ENCODE measurements at places on chromosomes 12 and 14.

DNA sequence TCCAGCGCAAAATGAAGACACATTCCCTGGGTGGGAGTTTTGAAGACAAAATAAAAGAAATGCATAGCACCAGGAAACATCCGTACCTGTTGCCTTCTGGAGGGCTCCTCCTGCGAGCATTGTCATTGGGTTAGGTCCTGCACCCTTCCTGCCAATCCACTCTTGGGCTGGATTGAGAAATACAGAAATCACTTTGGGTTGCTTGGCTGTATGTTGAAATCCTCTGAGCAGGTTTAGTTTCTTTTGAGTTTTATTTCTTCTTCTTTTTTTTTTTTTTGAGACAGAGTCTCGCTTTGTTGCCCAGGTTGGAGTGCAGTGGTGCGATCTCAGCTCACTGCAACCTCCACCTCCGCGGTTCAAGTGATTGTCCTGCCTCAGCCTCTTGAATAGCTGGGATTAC is 67.6 kb downstream of the ARF6 start:
- DNase-seq, result no peak

DNA sequence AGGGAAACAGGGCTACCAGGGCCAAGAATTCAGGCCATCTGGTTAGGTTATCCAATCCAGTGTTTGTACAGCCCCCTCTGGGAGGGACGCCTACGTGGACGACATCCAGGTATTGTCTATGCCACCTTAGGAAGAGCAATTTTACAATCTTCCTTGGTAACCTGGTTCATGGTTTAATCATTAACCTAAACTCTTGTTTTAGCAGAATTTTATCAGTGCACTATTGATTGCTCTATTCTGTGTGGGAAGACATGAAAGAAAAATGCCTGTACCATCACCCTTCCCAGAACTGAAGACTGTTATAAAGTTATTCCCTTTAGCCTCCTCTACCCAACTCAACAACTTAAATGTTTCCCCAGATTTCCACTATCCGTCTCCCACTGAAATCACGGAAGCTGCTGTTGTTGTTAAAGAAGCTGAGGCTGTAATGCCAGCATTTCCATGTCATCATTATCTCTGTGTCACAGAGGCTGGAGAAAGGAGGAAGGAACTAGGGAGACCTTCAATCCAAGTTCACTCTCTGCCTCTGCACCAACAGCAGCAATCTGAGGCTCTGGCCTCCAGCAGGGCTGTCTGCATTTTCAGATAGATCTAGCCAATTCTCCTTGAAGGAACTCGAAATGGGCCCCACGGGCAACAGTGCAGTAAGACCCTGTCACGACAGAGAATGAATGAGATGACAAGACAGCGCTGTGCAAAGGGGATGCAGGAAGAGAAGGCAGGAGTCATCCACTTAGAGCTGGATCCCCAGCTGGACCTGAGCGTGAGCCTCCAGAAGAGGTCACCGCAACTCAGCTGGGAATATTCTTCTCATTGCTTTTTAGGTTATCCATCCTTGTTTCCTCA is 183.4 kb upstream of the GZMB start:
- no peak for DNase-seq

DNA sequence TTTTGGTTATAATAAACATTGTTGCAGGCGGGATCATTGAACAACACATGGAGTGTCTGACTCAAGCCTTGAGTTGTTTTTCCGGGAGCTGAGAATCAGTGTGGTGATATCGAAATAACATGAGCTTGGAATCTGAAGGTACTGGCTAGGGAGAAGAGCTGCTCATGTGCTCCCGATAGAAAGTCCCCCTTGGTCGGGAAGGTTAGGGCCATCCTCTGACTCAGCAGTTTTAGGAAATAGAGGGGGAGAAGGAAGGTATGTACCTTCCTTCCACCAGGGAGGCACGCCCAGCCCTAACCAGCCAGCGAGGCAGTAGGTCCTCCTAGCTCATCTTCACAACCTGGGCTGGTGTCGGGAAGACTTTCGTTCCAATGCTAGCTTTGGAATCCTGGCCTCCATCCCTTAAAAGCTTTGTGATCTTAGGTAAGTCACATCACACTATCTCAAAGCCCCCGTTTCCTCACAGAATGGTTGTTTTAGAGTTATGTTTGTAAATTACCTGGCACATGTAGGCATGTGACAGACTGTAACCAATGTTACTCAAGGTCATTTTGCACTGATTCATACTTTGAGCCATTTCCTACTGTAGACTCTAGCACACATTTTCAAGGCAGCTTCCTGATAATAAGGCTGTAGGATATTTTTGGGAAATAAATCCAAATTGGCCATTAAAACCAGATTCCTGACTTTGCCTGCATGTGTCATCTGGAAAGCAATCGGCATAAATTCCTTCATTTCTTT is 1.9 kb upstream of the RAB35 start:
- DNase-seq, result no peak

- no peak for DNase-seq
Observed at GRCh38 chr12:65090461-65090860, 30.6 kb downstream of the WIF1 start.

GRCh38 chr12:124567673-124568373 is 411 bp upstream of the NCOR2 start:
- peak; percentile 88 for DNase-seq

GRCh38 chr14:69490219-69490918 is 5.8 kb downstream of the PLEKHD1 start:
- no peak for DNase-seq

- no peak for DNase-seq
Observed at GRCh38 chr12:84950971-84951546, 38.5 kb upstream of the SLC6A15 start.

DNA sequence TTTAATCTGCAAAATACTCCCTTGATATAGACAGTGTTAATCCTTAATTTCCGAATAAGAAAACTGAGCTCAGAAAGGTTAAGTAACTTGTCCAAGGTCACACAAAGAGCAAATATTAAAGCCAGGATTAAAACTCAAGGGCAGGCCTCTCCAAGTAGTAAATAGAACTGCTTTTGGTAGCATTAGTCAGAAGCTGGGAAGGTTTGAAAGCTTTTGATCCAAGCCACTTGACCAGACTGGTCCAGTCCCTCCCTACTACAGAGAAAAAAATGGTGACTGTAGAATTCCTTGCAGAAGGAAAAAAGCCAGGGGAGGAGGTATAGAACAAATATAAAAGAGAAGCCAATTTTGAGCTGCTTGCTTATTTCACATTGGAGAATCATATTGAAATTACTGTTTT is 111.5 kb downstream of the NT5DC3 start:
- DNase-seq, result no peak

DNA sequence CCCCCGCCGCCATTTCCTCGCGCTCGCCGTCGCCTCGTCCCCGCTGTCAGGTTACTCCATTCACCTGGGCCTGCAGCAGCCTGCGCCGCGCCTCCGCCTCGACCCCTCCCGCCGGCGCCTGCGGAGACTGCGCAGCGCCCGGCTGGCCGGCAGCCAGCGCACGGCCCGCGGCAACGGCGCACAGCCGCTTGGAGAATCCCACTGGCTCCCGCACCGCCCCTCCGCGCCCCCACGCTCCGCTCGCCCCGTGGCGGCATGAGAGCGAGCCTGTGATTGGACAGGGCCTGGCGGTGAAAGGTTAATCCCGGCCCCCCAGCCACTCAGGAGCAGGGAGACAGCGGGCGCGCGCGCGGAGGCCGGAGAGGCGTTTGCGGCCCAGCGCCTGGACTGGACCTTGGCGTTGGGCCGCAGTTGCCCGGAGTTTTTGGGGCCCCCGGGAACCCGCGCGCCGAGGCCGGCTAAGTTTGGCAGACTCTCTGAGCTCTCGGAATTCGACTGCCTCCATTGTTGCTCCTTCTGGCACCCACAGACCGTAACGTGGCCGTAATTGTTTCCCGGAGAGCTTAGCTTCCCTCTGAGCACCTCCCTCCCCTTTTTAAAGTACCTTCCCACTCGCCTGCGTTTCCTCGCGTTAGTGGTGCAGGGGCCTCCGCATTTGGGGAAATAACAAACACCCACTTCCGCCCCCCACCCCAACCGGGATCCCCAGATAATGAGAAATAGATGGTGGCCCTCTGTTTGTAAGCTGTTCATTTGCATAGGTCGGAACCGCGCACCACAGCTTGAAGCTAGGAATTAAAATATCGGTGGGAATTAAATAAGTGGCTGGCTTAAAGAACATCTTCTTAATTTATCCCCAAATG is at the start of gene DICER1:
Gene DICER1, minus strand, starts transcription at position 203 of the 863 bp plus-strand sequence. CDS start 24,071 bp downstream, outside the sequence.
- DNase-seq, result peak; percentile 96

GRCh38 chr14:37890095-37890494 is 294.7 kb downstream of the TTC6 start:
- no peak for DNase-seq

DNA sequence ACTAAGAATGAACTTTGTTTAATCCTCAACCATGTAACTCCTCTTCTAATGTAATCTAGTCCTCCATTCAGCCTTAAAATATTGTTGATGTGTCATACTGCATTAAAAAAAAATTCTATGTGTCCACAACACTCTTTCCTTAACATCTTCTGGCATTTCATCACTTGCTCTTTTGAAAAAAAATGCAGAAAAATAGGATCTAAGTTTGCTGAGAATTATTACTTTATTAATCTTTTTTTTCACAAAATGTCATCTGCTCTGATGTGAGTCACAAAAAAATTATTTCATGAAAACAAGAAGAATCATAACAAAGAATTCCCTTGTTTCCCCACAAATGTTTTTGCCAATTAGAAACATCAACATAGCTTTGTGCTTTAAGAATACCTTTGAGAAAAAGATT is 410.1 kb upstream of the MGAT4C start:
- DNase-seq, result no peak

DNA sequence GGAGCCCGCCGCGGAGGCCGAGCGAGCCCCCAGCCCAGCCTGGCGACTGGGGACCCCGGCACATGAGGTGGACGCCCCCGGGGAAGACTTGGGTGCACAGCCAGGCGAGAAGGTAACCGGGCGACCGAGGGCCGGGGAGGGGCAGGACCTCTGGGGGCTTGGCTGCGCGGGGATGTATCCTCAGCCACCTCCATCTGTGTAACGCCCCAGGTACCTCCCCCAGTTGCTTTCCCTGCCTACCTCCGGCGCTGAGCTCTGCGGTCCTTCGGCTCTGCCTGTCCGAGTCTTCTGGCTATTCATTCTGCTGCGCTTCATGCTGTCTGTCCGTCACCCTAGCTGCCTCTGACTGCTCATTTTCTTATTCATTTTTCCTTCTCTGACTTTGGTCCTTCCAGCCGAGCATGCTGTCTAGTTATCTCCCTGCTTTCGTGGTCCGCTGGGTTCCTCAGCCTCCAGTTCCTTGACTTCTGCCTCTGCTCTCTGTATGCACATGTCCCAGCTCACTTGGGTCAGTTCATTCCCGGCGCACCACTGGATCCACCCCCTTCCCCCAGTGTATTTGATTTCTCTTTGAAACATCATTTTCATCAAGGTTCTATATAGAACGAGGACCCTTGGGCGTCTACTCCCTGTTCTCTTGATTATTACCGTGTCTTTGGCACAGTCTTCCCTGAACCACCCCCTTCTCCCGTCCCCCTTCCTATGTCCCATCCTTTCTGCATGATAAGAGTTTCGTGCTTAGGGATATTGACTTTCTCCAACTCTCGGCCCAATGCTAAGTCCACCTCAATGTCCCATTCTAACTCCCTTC is 612 bp downstream of the PHC1 start:
- DNase-seq, result peak; percentile 21
